ENCODE measurements at places on chromosomes 13 and 19.
A peak's percentile ranks its signal among the peaks of the same experiment; 100 is the strongest.

GRCh38 chr13:80131204-80131603, 209.7 kb downstream of the SPRY2 start:
- DNase-seq = peak; percentile 90

- DNase-seq = peak; percentile 91
Observed at GRCh38 chr13:49110122-49110912, 109.8 kb upstream of the MLNR start.

DNA sequence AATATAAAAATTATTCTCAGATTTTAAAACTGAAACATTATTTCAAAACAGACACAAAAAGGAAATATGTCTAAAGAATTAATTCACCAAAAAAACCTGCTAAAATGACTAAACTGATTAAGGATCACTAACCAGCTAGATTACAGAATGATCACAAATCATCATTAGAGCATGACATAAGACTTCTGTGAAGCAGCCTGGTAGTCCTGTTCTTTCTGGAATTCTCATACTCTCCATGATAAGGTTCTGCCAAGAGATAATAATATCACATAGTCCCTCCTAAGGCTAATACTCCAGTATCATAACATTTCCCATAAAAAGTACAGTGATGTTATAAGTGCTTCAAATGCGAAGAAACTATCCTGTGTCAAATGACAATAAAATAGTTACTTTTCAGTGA, 1814.9 kb downstream of the SLITRK5 start:
- no peak for DNase-seq

DNA sequence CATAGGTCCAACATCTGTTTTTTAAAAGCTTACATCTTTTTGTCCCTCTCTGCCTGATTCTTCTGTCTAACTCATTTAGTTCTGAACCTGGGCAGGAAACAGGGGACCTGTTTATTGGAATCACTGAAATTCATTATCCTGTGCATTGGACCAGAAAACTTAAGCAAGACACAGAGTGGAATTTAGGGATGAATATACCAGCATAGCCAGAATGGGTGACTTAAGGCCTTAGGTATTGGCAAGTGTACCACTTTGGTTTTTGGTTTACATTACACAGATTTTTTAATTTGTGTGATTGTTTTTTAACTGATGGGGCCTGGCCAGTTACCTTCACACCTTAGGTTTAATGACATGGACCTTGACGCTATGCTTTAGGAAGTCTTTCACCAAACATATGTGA, 232.5 kb downstream of the GPC5 start:
- DNase-seq = no peak

- DNase-seq = no peak
Observed at GRCh38 chr13:108377646-108378206, 108.2 kb downstream of the TNFSF13B start.

DNA sequence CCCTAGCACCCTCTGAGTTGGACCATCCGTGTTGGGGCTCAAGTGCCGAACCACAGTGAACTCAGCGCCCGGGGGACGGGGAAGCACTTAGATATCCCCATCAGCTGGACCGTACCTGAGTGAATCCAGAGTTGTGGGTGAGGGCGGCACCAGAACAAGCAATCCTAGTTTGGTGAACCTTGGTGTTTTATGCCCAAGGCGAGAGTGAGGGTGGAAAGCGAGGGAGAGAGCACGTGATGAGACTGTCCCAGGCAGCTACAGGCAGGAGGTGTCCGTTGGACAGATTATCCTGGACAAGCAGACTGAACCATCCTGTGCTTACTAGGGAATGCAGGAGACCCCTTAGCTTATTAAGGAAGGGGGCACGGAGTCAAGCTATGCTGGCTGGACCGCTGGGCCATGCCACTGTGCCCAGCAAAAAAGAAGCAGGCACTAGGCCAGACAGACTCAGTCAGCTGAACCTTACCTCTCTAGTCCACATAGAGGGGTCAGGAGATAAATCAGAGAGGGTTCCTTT, 596 bp downstream of the GET3 start:
- no peak for DNase-seq

DNA sequence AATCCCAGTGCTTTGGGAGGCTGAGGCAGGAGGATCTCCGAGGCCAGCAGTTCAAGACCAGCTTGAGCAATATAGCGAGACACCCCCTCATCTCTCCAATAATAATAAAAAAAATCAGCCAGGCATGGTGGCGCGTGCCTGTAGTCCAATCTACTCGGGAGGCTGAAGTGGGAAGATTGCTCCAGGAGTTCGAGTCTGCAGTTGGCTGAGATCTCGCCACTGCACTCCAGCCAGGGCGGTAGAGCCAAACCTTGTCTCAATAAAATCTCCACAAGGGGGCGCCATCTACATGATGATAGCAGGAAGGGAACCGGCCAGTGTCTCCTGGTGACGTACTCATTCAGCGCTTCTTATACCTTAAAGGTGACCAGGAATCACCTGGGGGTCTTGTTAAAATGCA, 13.6 kb upstream of the C5AR1 start:
- peak; percentile 90 for DNase-seq

- DNase-seq = no peak
Observed at GRCh38 chr19:51250786-51251467, at the start of gene SIGLECL1. Gene SIGLECL1 (plus strand): TSS chr19:51251080. CDS start chr19:51264073, 12,993 bp downstream.

DNA sequence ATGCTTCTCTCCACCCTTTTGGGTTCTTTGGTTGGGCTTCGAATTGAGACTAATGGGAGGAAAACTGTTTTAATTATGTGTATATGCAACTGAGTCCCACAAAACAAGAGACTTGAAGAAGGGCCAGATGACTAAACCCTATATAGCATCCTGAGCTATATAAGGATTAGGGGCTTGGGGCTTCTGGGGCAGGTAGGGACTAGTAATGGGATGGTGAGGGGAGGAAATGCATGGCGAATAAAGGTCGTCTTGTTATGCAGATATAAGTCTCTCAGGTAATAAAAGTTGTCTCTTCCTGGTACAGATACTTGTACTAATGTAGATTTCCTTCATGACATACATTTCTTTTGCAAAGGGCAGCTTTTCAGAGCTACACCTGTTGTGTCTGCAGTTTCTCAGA, 2.8 kb upstream of the SLC7A9 start:
- no peak for DNase-seq

GRCh38 chr13:98530217-98530616, 46.7 kb downstream of the STK24 start:
- no peak for DNase-seq

GRCh38 chr19:37966211-37966661, 59.2 kb downstream of the SIPA1L3 start:
- DNase-seq = no peak

GRCh38 chr13:46896341-46897137, at the start of gene HTR2A:
Gene HTR2A (minus strand): TSS chr13:46897053. CDS start chr13:46895906, 1,147 bp downstream.
- DNase-seq = peak; percentile 37

- DNase-seq = no peak
Observed at GRCh38 chr13:100389617-100390016, 199.0 kb downstream of the GGACT start.

- DNase-seq = no peak
Observed at GRCh38 chr13:95516021-95516420, 36.5 kb upstream of the CLDN10 start.

- DNase-seq = no peak
Observed at GRCh38 chr19:35457173-35457572, 9.1 kb downstream of the FFAR2 start.

- no peak for DNase-seq
Observed at GRCh38 chr13:60654415-60654814, 257.4 kb downstream of the TDRD3 start.

DNA sequence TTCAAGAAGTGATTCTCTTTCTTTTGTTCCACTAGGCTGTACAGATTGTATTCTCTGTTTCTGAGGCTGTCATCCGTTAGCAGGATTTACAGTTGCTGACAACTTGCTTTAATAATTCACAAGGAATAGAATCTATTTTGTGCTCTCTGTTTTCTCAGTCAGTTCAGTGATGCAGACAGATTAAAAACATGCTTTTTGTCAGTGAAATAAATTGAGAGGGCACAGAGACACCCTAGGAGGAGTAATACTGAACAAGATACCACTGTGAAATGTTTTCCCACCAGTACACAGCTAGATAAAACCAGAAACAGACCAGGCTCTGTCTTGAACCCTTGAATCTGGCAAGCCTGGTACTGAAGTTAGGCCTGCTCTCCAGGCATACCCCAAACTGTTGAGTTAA, 58.7 kb downstream of the LACC1 start:
- DNase-seq = no peak
